Activated T-helper 1 cell treated with anti-CD3 and anti-CD28 coated beads, Interleukin-12 subunit alpha, Interleukin-12 subunit beta, Interleukin-2, Interleukin-4 antibody, amounts not matched to agents 30 ng/mL and 10 ng/mL and 1 ng/mL, durations not matched to agents 14 hours and 24 hours and 36 hours (primary cell): ENCODE measurements at places on chromosomes 13 and 19. TPM values are rescaled to one million over a fixed set of nuclear protein-coding genes. Genes with fewer than 3 reads are reported as not detected.

DNA sequence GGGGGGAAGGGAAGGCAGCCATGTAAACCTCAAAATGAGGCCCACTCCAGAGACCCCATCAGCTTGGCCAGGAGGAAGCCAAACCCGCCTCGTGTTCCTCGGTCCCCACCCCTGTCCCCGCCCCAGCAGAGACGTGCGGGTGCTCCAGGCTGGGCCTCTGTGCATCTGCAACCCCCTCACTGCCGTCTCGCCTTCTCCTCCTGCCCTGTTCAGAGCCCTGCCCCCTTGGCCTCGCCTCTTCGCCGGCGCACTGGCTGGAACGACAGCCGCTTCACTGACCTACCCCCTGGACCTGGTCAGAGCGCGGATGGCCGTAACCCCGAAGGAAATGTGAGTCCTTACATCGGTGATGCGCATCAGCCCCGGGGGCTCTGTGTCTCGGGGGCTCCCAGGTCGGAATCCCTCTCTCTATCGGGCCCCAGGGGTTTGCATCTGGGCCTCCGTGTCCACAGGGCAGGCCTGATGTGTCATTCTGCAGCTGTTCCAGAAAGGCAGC, 32.2 kb downstream of the TMEM161A start:
- DNase-seq, result no peak

DNA sequence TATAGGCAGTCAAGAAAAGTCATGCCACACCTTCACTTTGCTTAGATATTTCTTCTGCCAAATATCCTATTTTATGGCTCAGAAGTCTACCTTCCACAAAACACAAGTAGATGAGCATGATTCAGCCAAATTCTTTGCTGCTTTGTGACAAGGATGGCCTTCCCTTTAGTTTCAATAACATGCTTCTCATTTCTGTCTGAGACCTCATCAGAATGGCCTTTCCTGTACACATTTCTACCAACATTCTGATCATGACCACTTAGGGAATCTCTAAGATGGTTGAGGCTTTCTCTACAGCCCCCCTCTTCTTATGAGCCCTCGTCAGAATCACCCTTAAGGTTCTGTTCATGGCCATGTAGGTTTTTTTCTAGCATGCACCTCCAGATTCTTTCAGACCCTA, 96.2 kb downstream of the COL4A2 start:
- no peak for DNase-seq

- no peak for DNase-seq
Observed at GRCh38 chr13:100887729-100888151, 213.1 kb upstream of the TMTC4 start.

DNA sequence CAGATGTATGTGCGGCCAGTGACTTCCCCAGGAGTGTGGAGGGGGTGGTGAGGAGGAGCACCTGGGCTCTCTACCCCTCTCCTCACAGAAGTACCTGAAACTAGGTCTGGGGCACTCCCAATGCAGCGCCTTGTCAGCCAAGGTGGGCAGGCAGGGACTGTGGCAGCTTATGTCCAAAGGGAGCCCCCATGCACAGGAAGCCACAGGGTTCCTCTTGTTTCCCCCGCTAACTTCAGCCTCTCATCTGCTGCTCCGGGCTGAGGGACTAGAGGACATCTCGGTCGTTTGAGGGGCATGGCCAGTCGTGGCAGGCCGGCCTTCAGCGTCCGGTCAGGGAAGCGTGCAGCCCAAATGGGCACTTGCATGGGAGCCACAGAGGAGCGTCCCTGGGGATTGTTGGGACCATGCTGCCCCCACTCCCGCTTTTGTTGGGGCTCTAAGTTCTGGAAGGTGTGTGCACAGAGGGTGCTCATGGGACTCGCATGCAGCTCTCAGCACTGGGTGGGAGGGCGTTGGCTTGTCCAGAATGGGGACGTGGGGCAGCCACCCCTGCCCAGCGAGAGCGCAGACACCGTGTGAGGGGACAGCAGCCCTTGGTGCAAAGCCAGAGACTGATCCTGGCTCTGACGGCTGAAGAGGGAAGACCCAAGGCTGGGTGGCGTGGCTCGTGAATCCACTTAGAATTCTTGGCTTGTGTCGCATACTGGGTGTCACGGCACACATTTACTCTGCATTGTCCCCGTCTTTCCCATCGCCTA, 16.6 kb upstream of the NPAS1 start:
- no peak for DNase-seq

DNA sequence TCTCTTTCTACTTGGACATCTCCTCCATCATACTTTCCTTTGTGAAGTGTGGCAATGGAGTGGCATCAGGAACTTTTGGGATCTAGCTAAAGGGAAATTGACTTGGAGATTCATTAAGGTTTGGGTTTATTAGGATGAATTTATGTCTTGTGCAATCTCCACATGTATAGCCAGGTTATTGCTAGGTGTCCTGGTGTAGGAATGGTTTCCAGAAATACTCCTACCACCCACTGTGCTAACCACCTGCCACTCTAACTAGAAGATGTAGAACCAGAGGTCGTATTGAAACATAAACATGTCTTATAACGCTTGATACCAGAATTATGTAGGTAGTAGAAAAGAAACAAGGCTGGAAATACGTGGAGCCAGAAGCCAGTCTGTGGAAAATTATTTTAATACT, 38.1 kb upstream of the MED4 start:
- no peak for DNase-seq

DNA sequence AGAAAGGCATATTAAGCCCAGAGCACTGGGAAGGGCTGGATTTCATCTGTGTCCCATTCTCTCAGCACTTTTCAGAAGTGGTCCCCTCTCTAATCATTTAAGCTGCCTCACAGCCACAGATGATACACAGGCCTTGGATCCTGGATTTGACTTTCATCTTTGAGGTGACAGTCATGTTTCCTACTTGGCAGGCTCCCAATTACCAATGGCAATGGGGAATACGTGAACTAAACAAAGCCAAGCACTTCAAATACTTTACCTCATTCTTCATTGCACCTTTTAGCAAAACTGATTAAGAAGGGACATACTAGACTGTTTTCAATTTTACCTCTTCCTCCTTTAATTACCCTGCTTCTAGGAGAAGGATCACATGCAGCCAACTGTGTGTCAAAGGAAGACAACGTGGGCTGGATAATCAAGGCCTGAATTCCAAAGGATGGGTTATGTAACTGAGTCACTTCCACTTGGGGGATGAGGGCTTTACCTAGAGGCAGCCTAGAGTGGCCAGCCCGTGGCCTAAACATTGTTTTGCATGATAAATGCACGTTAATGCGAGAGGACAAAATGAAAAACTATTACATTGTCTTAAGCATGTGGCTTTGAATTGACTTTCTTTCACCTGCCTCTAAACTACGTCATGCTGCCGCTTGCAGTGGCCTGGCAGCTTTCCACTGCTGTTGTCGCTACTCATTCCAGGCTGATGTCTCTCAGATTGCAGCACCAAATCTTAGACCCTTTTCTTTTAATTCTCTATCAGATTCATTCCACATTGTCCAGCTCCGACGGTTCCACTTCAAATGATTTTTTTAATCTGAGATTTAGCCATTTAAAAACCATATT, 95.0 kb downstream of the KCTD12 start:
- no peak for DNase-seq

DNA sequence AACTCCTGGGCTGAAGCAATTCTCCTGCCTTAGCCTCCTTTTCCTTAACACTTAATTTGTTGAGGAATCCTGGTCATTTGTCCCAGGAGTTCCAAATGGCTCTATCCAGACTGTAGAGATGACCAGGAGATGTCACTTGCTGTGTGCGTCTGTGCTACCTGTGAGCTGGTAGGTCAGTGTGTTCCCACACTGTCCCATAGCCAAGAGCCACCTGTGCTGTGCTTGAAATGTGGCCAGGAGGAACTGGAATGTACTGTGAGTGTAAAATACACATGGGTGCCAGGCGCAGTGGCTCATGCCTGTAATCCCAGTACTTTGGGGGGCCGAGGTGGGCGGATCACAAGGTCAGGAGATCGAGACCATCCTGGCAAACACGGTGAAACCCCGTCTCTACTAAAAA, 29.4 kb upstream of the KDM4B start:
- no peak for DNase-seq

GRCh38 chr13:74479124-74479523, 344.9 kb upstream of the KLF12 start:
- DNase-seq, result no peak

- no peak for DNase-seq
Observed at GRCh38 chr13:110221406-110222117, 85.4 kb downstream of the COL4A1 start.

The POLR1D gene
- total RNA-seq, result 127 and 133 TPM in 2 replicates

The CLDND2 gene
- total RNA-seq, result 16.2 and 23.2 TPM in 2 replicates

The GNG7 gene
- total RNA-seq, result 0.07 and 0.13 TPM in 2 replicates

The LIN37 gene
- 9.3 and 9.8 TPM in 2 replicates for total RNA-seq

The LIM2 gene
- total RNA-seq, result not detected in 2 replicates

The CELF5 gene
- 0.08 and 0.12 TPM in 2 replicates for total RNA-seq

The DAND5 gene
- 0.10 TPM in 2 replicates for total RNA-seq

The MTUS2 gene
- not detected in 2 replicates for total RNA-seq

The BRSK1 gene
- 7.8 and 8.4 TPM in 2 replicates for total RNA-seq

The ZNF628 gene
- 7.6 and 10.4 TPM in 2 replicates for total RNA-seq
